ENCODE measurements at places on chromosomes 5 and 9.

GRCh38 chr9:71308454-71308853 lies 187.0 kb upstream of the TRPM3 start:
- DNase-seq, result no peak

GRCh38 chr9:33721674-33722358 lies 73.5 kb upstream of the PRSS3 start:
- DNase-seq, result peak; percentile 75

DNA sequence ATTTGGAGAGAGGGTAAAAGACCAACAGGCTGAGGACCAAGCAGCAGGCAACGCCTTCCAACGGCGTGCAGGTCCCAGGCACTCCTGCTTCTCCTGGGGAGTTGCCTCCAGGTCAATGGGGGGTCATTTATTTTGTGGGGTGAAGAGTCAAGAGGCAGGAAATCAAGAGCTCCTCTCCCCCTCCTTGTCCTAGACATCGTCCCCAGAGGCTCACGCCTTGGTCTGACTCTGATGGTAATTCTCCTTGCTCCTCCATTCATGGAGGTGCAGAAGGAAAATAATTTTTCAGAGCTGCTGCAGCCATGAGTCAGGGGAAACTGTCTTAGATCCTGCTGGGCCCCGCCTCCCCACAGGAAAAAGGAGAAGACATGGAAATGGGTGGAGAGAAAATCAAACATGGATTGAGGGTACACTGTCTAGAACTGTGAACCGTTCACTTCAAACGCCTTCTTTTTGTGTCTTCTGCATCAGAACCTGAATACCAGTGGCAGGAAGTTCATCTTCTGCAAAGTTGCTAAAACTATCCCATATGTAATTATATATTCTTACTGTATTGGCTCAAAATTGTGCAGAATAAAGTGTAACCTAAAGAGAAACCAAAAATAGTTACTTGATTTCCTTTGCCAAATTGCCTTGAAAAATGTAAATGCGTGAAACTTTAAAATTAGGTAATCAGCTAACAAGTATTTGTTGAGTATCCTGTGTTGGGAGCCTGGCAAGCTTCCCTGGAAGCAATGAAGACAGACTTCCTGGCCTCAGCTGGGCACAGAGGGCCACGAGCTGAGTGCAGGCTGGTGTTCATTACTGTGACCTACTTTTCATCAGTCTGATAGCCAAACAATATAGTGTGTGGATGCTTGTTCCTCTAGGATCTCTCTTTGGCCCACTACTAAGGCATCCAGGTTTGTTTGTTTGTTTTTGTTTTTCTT lies 142.0 kb downstream of the CMYA5 start:
- no peak for DNase-seq

- DNase-seq, result no peak
These were observed 502.1 kb upstream of the PAPPA start for GRCh38 chr9:115651461-115651860.

GRCh38 chr9:127767410-127767809 lies 11.1 kb downstream of the SH2D3C start:
- no peak for DNase-seq

- DNase-seq, result no peak
These were observed 21.2 kb downstream of the SWI5 start for GRCh38 chr9:128297221-128297773.

DNA sequence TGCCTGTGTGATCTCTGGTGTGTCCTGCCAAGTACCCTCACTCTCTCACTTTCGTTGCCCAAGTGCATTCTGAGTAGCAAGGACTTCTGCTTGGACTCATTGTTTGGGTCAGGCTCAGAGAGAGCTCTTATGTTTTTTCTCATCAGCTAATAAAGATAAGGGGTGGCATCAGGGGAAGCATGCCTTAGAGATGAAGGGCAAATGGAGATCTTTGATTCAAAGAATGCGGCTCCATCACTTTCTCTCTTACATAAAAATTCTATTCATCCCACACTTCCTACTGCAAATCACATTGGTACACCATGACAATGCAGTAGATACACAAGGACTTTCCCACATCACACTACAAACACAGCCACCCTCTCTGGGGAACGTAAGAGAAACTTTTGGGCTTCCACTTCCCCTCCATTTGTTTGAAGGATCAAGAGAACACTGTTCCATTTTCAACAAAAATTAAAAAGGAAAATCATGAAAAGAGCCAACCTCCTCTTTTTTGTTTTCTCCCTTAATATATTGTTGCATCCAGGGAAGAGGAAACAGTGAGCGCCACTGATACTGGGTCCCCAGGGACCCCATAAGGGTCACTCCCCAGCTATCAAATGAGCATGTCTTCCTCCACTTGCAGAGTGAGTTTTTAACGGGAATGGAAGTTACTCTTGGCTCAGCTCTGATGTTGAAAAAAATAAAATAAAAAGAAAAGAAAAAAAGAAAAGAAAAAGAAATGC lies 73.0 kb downstream of the ZNF366 start:
- no peak for DNase-seq

DNA sequence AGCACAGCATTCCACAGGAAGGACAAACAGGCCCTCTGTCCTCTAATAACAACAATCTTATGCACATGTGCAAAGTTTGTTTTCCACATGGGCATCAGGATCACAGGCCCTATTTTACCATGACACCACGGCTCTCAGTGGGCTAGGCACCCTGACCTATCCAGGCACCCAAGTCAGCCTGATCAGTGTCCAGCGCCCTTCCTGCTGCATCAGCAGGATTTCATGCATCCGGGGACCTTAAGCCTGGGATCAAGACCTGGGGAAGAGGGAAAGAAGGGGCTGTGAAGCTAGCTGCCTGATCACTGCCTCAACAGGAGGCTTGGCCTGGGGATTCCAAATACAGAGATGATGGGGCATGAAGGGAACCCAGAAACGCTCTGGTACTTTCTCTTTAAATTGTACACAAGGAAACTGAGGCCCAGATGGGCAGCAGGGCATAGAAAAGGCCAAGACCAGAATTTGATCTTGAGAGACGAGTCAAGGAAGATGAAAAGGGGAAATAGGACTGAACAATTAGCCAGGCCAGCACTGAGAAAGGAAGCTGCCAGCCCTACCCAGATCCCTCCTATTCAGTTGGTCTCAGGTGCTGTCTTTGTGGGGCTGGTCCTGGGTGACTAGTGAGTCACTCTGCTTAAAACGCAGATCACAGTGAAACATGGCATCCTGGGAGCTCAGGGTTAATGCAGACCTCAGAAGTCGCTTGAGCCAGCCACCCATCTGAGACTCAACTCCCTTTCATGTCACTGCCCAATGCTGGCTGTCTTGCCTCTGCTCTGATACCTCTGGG lies 57.9 kb downstream of the SHB start:
- no peak for DNase-seq

DNA sequence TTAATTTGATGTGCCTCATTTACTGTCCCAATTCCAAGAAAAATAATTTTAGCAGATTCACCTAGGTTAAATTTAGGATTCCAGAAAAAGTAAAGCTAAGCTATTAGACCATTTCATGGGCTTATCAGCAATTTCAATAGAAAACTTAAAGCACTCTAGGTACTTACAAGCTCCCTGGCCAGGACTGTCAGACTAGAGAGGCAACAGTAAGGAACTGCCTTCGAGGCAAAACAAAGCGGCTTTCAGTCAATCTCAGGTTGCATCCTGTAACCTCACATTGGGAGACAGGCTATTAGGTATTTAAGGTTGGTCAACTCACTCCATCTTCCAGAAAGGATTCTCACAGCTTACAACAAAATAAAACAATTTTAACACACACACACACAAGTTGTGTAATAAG lies 48.7 kb upstream of the FSD1L start:
- no peak for DNase-seq

GRCh38 chr5:24899180-24899579 lies 254.4 kb upstream of the CDH10 start:
- DNase-seq, result no peak

DNA sequence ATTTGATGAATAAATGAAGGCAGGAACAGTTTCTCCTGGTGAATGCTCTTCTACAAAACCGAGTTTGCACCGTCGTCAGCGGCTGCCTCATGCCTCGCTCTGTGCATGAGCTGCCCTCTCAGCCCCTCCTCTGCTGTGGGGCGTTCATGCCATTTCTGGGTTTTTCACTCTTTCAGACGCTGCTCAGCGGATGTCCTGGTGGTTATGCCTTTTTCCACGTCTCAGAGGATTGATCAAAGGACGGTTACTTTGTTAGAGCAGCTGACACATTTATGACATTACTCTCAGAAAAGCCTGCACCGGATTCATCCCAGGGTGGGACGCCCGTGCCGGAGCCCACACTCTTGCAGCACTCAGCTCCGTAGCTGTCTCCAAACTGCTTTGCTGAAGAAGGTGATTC lies 195.9 kb upstream of the PPP1R26 start:
- DNase-seq, result no peak

- DNase-seq, result no peak
These were observed 13.5 kb upstream of the TUSC1 start for GRCh38 chr9:25691786-25692185.

GRCh38 chr5:54756301-54756700 lies 229.1 kb downstream of the ESM1 start:
- no peak for DNase-seq

- DNase-seq, result no peak
These were observed 22.9 kb downstream of the OR2V2 start for GRCh38 chr5:181170237-181170825.

GRCh38 chr9:11892401-11892800 lies 800.8 kb upstream of the TYRP1 start:
- DNase-seq, result no peak
